CD4-positive, CD25-positive, alpha-beta regulatory T cell (primary cell): ENCODE measurements at places on chromosomes 2 and 18. TPM values are rescaled to one million over a fixed set of nuclear protein-coding genes. Genes with fewer than 3 reads are reported as not detected.
A peak's percentile ranks its signal among the peaks of the same experiment; 100 is the strongest.

DNA sequence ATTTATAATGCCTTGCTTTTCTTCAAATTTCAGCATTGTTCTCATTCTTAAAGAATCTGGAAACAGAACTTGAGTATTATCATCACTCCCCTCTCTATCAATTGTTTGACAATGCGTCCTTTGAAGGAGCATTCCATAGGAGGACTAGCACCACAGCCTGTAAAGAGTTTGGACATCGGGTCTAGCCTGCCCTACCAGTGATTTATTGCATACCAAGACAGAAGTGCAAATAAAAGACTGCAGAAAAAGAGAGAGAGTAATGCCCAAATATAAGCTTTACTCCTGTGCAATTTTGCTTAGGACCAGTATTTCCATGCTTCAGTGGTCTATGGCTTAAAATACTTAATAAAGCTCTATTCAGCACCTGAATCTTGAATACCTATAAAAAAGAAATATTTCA is 55.4 kb upstream of the MAP2 start:
- H3K36me3 ChIP-seq, result no peaks in the 10 kb centered on the region
- H3K27me3 ChIP-seq, result no peaks in the 10 kb centered on the region
- no peak overlapping the region for H3K27ac ChIP-seq
- DNase-seq, result no peak
- H3K4me3 ChIP-seq, result no peak overlapping the region

GRCh38 chr2:120486441-120486840 is 140.5 kb downstream of the INHBB start:
- H3K4me3 ChIP-seq, result no peak overlapping the region
- H3K36me3 ChIP-seq, result no peaks in the 10 kb centered on the region
- H3K4me1 ChIP-seq, result no peaks in the 10 kb centered on the region
- H3K27ac ChIP-seq, result no peak overlapping the region

DNA sequence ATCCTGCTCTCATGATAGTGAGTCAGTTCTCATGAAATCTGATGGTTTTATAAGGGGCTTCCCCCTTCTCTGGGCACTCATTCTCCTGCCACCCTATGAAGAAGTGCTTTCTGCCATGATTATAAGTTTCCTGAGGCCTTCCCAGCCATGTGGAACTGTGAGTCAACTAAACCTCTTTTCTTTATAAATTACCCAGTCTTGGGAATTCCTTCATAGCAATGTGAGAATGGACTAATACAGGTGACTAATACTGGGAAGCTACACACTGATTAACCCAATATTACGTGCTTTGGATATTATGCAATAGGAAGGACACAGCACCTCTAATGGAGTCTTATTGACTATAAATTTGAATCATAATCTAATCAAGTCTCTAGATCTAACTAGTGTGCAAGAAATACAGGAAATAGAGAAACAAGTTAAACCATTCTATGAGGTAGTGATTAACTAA is 107.2 kb upstream of the ETAA1 start:
- no peaks in the 10 kb centered on the region for H3K4me1 ChIP-seq
- H3K36me3 ChIP-seq, result no peaks in the 10 kb centered on the region
- H3K4me3 ChIP-seq, result no peak overlapping the region
- DNase-seq, result no peak

OTX1 gene
- total RNA-seq, result not detected

CDH2 gene
- total RNA-seq, result not detected

GRCh38 chr2:96591494-96591893 is 46.6 kb downstream of the KANSL3 start:
- H3K27ac ChIP-seq, result no peak overlapping the region
- H3K4me3 ChIP-seq, result no peak overlapping the region
- DNase-seq, result no peak
- H3K36me3 ChIP-seq, result peaks cover 18% of the 10 kb centered on the region

- no peaks in the 10 kb centered on the region for H3K27me3 ChIP-seq
- peak; percentile 68 for DNase-seq
Measured at GRCh38 chr2:105798595-105798994, 53.9 kb downstream of the NCK2 start.

- no peaks in the 10 kb centered on the region for H3K36me3 ChIP-seq
- H3K27me3 ChIP-seq, result no peaks in the 10 kb centered on the region
- H3K4me1 ChIP-seq, result no peaks in the 10 kb centered on the region
Measured at GRCh38 chr2:52343706-52344266, 1311.9 kb upstream of the NRXN1 start.

DNA sequence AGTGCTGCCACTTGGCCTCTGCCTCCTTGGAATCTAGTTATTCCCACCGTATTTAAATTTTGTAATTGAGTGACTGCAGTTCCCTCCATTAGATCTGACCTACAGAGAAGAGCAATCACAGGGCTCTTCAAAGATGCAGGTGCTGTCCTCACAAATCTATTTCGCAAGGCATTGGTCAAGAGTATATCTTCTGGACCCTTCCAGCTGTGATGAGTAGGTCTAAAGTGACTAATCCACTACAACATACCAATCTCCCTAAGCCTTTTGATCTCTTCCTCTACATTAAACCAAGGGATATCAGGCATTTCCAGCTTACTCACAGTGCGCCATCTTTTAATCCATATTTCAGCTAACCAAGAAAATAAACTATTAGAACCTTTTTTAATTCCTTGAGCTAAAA is 65.1 kb upstream of the COL3A1 start:
- H3K4me1 ChIP-seq, result no peaks in the 10 kb centered on the region
- no peaks in the 10 kb centered on the region for H3K27me3 ChIP-seq
- H3K27ac ChIP-seq, result no peak overlapping the region

PLCL1 gene
- 37.8 TPM for total RNA-seq

DNA sequence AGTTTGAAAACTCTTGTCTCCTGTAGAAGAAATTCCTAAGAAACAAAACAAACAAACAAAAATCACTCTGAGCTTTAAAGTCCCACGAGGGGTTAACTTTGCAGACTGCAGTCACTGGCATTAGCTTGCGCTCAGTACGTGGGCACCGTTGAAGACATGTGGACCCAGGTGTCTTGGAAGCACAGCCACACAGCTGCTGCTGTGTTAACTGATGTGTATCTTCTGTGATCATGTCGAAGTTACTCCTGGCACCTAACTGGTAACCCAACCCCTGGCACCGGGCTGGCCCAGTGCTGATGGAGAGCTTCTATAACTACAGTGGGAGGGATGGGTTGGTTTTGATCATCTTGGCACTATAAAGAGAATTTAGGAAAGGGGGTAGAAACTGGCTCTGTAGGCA is 51.6 kb upstream of the FHL2 start:
- H3K27ac ChIP-seq, result no peak overlapping the region
- peaks cover 3% of the 10 kb centered on the region for H3K27me3 ChIP-seq
- H3K4me1 ChIP-seq, result no peaks in the 10 kb centered on the region

DNA sequence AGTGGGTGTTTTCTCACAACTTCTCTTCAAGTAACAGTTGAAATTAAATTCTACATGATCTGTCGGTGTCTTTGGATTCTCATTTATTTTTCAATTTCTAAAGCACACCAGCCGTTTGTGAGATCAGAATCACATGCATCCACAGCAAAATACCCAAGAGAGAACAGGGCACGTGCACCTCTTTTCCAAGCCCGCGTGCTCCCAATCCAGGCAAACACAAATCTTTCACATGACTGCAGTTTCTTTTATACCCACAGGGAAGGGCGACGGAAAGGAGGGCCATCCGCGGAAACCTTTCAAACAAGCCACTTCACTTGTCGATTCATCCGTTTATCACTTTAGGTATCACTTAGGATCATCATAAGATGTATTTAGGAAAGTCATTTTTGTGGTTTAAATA is 13.0 kb upstream of the DAPL1 start:
- H3K36me3 ChIP-seq, result no peaks in the 10 kb centered on the region
- no peak overlapping the region for H3K27ac ChIP-seq

DNA sequence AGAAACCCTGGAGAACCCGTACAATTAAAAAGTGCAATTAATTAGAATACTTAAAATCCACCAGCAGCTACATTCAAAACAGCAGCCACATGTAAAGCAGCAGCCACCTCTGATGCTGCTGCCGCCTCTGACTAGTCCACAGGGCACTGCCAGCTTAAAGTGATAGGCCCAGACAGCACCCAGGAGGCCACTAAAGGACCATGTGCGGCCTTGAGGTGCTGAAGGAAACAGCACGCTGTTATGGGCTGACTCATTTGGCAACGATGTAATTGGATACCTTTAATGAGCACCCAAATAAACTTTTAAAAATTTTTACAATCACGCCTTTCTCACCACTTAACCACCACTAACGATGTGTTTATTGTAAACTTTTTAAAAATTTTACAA is 209.3 kb upstream of the NCKAP5 start:
- H3K27ac ChIP-seq, result no peak overlapping the region
- no peaks in the 10 kb centered on the region for H3K4me1 ChIP-seq
- H3K36me3 ChIP-seq, result no peaks in the 10 kb centered on the region
- no peaks in the 10 kb centered on the region for H3K27me3 ChIP-seq
- no peak for DNase-seq

EFR3B gene
- total RNA-seq, result 0.10 TPM

GRCh38 chr2:98519156-98519555 is 74.5 kb downstream of the INPP4A start:
- no peak overlapping the region for H3K27ac ChIP-seq
- H3K27me3 ChIP-seq, result no peaks in the 10 kb centered on the region
- H3K4me3 ChIP-seq, result no peak overlapping the region
- H3K4me1 ChIP-seq, result peaks cover 21% of the 10 kb centered on the region

DNA sequence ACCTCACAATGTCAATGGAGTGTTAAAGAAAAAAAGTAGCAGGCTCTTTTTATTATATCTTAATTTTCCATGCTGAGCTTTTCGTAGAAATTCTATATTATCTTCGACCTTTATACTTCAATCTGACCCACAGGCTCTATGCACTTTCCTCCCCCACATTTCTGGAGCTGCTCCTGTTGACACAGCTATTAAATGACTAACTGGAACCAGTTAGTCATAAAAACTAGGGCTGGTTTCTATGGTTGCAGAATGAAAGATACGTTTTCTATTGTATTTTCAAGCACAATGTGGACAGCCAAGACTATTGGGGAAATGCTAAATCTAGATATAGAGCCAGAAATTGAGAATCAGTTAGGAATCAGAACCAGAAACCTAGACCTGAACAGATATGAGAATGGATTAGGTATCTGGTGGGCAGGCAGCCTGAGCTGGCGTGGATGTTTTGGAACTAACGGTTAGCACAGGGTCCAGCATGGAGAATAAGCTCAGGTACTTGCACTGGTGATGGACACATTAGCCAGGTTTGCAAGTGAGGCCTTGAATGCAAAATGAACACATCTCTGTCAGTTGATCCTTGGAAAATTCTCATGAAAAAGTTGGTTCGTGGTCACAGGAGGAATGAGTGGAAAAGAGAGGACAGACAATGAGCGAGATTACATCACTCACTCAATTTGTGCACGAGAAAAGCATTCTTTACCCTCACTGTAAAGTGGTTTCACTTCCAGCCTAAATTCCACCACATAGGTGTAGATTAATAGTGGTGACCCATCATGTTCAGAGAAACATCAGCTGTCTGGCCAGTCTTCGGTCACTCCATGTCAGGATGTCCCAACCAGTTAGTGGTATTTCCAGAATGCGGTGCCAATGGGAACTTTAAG is 144.6 kb upstream of the EPHA4 start:
- no peaks in the 10 kb centered on the region for H3K36me3 ChIP-seq
- no peak overlapping the region for H3K4me3 ChIP-seq
- DNase-seq, result no peak

DNA sequence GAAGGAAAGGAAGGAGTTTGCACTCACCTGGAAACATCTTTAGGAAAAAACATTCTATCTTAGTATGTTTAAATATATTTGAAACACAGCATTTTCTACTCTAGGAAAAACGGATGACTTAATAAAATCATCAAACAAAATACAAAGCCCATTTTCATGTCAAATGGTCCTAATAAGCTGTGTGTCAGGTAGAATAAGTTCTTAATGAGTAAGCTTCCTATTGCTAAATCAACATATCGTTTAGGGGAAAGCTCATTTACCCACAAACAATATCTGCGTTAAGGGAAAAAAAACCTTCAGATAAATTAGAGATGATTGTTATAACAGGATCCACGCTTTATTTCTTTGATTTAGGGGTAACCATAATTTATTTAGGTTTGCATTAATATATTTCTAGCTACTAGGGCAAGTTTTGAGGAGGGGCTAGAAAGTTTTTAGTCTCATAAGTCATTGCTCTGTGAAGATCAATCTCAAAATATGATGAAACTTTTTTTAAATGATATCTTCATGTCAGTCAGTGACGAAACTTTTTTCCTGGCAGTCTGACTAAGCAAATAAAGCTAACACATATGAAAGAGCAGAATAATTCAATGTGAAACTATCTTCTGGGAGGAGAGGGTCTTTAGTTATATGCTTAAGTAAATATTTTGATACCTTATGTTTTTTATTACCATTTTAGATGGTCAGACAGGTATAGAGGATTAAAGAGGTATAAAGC is 147.1 kb downstream of the WDSUB1 start:
- H3K4me3 ChIP-seq, result no peak overlapping the region
- no peaks in the 10 kb centered on the region for H3K4me1 ChIP-seq
- no peaks in the 10 kb centered on the region for H3K36me3 ChIP-seq
- peaks cover 6% of the 10 kb centered on the region for H3K27me3 ChIP-seq
- no peak overlapping the region for H3K27ac ChIP-seq
- DNase-seq, result no peak

- H3K27me3 ChIP-seq, result peaks cover 30% of the 10 kb centered on the region
- peaks cover 15% of the 10 kb centered on the region for H3K4me1 ChIP-seq
- H3K4me3 ChIP-seq, result peak within 1 kb of the TSS; percentile 13
- H3K27ac ChIP-seq, result no peak within 1 kb of the TSS
- no peaks in the 10 kb centered on the region for H3K36me3 ChIP-seq
Measured at GRCh38 chr2:171522052-171522787, at the start of gene CYBRD1. TSS of gene CYBRD1 (plus strand) at chr2:171522474. CDS start at chr2:171522546, 72 bp downstream.

- H3K4me1 ChIP-seq, result no peaks in the 10 kb centered on the region
- no peak overlapping the region for H3K27ac ChIP-seq
- no peak for DNase-seq
- H3K27me3 ChIP-seq, result peaks cover 6% of the 10 kb centered on the region
Measured at GRCh38 chr2:152446213-152446612, 111.2 kb downstream of the FMNL2 start.

GRCh38 chr2:9434489-9434888 is 11.0 kb downstream of the CPSF3 start:
- H3K36me3 ChIP-seq, result peaks cover 76% of the 10 kb centered on the region
- no peak overlapping the region for H3K27ac ChIP-seq
- DNase-seq, result no peak
- H3K27me3 ChIP-seq, result no peaks in the 10 kb centered on the region

- H3K27ac ChIP-seq, result no peak overlapping the region
- no peaks in the 10 kb centered on the region for H3K27me3 ChIP-seq
- H3K4me3 ChIP-seq, result no peak overlapping the region
Measured at GRCh38 chr18:11387880-11388279, 221.5 kb upstream of the SLC35G4 start.

GRCh38 chr18:10455726-10456453 is 1.5 kb downstream of the APCDD1 start:
- H3K4me1 ChIP-seq, result no peaks in the 10 kb centered on the region
- H3K36me3 ChIP-seq, result no peaks in the 10 kb centered on the region
- H3K4me3 ChIP-seq, result no peak overlapping the region
- H3K27me3 ChIP-seq, result peaks cover 20% of the 10 kb centered on the region
- no peak overlapping the region for H3K27ac ChIP-seq
- no peak for DNase-seq

DNA sequence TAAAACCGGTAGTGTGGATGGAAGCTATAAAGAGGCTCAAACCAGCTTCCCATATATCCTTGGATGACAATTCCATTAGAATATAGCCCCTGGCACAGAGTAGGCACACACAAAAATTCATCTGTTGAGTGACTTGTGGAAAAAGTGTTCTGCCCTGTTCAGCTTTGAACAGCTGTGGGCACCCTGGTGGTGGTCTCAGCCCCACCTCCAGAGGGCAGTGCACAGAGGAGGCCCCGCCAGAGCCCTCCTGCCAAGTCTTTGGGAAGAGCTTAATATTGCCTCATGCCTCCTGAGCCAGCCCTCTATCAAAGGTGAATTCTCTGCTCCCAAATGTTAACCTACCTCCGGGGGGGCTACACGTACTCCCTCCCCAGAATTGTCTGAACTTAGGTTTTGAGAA is 30.4 kb downstream of the EPAS1 start:
- H3K36me3 ChIP-seq, result no peaks in the 10 kb centered on the region
- H3K4me1 ChIP-seq, result no peaks in the 10 kb centered on the region
- DNase-seq, result no peak
- H3K27me3 ChIP-seq, result no peaks in the 10 kb centered on the region
